D341Med (cell line): ENCODE measurements at places on chromosomes 4 and X.

DNA sequence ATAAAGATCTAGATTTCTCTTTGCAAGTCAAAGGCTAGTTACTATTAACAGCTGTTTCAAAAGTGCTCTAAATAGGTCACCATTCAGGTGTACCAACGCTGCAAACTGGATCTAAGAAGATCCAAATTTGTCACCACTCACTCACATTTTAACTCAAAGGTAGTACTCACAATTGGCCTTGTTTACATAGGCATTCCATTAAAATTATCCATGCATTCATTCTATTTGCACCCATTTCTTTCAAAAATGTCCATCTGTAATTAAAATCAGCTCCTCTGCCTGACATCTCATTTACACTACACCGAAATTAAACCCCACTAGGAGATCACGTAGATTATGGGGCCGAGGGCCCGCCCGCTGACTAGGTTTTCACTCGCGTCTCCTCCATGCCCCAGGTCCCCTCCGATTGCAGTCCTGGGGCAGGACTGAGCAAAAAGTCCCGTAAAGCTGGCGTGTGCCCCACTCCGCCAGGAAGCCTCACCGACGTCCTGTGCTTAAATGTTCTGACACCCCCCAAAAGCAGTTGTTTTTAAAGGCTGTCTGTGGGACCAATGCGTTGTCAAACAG is 1.3 kb upstream of the ING2 start:
- peak; percentile 57 for DNase-seq

DNA sequence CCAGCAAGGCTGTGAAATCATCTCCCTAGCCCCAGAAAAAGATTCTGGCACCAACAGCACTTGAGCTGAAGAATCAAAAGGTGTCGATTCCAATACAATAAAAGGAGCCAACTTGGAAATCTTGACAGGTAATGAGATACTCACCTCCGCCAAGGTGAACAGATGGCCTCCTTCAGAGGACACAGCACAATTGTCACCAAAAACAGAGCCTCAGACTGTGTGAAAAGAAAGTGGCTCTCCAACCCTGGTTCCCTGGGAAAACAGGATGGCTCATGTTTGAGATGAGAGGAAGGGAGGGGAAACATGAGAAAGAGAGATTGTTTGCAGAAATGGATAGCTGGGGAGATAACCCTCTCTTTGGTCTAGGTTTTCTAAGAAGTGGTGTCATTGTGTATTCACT is 168.9 kb downstream of the HS3ST1 start:
- DNase-seq, result no peak

GRCh38 chrX:28659269-28659668 is 72.0 kb downstream of the IL1RAPL1 start:
- DNase-seq, result peak; percentile 5

DNA sequence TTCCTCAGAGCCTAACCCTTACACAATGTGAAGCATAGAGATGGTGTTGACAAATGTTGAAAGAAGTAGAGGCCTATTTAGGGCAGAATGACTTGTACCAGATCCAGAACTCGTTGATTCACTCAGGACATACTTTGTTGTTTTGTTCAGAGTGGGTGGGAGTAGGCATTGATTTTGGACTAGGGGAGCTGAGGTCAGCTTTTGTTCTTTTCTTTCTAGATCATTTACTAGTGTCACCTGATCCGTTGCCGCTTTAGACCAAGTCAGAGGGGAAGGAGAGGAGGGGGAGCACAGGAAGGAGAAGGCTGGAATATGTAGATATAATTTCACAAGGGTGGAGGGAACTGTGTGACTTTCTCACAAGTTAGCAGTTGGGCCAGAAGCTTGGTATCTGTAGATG is 282.4 kb upstream of the GPC4 start:
- DNase-seq, result no peak

GRCh38 chr4:123770884-123771283 is 374.3 kb downstream of the SPRY1 start:
- DNase-seq, result no peak

- no peak for DNase-seq
These were observed 832 bp downstream of the EGFL6 start for GRCh38 chrX:13570261-13570605.

GRCh38 chr4:53804719-53805118 is 213.4 kb upstream of the LNX1 start:
- peak; percentile 39 for DNase-seq

DNA sequence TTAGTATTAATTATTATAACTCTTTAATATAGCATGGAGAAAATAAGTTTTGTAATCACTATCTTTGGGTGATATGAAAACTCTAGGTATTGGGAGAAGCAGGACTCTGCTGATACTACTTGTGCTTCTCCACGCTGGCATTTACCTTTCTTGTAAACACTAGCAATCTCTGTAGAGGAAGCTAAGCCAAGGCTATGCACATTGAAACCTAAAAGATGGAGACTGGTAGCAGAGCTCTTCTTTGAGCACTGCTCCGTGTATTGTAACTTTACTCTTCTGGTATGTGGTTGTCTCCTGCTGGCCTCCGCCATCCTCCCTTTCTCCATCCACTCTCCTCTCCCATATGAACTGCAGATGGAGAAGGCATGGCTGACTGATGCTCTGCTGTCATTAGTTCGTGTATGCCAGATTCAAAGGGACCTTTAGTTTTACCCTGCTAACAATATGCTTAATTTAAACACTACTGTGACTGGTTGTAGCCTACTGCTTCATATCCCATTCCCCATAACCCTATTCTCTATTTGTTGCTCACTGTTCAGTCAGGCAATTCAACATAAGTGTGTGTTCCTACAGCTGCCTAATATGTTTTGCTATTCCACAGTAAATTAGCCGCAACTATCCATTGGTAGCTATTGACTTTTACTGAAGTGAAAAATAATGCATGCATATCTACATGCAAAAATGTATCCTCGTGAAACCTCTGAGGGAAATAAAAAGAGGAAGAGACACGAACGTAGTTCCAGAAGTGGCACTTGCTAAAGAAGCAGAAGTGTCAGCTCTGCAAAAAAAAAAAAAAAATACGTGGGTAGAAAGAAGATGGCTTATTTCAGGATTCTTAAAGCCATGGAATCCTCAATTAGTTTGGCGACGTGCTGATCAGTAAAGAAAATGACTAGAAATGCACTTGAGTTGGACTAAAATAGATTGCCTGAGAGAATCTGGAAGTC is 55.6 kb upstream of the CCSER1 start:
- no peak for DNase-seq

DNA sequence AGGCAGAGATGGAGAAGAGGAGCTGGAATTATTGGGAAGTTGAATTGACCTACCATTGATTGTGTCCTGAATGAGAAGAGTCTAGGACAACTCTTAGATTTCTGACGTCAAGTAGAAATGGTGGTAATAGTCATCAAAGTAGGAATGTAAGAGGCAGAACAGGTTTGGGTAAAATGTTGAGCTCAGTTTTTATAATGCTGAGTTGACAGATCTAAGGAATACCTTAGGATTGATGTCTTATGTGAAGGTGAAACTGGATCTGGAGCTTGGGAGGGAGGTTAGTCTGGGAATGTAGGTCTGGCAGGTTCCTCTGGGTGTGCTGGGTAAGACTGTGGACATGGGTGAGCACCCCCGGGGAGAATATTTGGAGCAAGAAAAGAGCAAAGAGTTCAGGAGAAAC is 31.9 kb downstream of the JADE1 start:
- no peak for DNase-seq

DNA sequence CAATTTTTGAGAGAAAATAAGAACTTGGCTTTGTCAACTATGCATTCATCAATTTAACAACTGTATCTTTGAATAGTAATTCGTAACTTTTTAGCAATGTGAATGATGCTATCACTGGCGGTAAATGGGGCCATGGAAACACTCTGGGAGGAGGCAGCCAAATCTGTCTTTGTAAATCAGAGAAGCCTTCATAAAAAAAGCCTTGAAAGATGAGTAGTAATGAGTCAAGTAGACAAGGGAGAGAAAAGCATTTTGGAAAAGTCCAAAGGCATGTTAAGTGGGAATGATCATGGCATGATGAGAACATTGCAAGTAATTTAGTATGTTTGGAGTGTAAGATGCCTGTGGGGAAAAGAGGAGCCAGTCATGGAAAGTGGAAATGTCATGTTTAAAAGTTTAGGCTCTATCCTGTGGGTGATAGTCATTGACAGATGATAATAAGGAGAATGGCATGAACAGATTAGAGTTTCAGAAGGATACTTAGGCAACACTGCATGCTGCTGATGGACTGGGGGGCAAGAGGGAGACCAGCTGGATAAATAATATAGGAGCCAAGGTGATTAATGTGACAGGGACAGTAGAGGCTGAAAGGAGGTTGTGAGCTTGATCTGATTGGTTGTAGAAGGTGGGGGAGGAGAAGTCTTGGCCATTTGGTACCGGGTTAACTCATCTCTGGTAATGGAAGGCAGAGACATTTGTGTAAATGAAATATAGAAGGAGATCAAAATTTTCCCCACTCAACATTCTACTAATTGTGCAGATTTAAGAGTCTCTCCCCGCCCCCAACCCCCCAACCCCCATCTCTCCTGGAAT is 16.3 kb downstream of the SPRY1 start:
- no peak for DNase-seq

DNA sequence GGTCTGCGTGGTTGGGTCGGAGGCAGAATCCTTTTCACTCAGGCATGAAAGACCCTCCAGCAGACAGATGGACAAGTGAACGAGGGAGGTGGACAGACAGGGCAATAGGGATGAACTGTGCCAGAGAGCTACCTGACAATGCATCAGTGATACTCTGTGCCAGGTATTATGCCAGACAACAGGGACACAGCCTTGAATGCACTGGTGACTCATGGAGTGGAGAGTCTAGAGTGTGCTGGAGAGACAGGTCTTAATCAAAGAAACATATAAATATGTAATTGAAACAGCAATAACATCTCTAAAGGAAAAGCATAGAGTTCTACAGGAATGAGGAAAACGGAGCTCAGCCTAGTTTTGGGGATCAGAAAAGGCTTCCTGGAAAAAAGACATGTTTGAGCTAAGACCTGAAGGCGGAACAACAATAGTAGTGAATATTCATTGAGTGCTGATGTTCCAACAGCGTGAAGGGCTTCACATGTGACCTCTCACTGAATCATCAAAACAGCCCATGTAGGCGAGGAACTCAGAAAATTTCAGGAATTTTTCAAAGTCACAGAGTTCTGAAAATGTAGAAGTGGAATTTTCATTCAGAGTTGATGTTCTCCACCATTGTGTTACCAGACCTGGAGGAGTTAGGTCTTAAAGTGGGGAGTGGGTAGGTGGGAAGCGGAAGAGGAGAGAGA is 20.0 kb upstream of the FGFBP2 start:
- DNase-seq, result no peak

GRCh38 chr4:113440371-113440770 is 321.2 kb downstream of the CAMK2D start:
- no peak for DNase-seq

- no peak for DNase-seq
These were observed 157.7 kb downstream of the AFAP1 start for GRCh38 chr4:7781993-7782392.

DNA sequence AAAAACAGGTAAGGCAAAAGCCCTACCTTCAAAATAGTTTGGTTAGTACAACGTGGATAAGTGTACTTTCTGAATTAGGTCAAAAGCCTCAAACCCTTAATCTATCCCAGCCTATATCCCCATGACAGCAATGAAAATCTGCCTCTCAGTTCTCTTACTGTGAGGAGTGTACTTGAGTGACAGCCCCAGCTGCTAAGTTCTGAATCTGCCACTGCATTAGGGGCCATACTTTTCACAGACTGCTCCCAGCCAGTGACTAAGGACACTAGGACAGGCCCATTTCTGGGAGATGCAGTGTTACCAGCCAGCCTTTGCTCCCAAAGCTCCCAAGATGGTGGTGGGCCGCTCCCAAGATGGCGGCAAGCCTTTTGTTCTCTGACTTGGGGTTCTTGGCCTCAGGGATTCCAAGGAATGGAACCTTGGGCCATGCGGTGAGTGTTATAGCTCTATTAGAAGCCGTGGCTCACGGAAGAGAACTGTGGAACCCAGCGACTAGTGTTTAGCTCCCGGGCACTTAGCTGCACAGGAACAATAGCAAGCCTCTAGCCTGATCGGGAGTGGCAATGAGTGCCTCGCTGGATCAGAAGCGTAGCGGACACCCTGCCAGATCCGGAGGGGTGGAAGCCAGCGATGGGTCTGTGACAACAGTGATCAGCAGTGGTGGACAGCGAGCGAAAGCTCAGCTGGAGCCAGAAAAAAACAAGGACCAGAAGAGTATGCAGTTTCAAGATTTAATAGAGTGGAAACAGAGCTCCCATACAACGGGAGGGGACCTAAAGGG is 175.6 kb upstream of the NRK start:
- no peak for DNase-seq

DNA sequence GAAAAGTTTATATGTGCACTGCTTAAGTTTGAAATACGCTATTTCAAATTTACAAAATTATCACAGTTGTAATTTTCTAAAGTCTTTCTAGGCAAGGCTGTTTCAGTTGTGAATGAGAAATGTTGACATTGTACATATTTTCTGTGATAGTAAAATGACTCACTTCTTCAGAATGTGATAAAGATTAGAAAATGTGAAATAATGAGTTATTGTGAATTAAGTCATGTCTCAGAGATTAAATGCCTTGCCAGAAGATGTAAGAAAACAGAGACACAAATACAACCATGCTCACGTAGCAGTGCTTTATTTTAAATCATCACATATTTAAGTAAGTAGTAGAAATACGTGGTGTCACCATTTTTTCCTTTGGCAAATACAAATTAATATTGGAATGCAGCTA is 768 bp downstream of the CLCN4 start:
- no peak for DNase-seq

DNA sequence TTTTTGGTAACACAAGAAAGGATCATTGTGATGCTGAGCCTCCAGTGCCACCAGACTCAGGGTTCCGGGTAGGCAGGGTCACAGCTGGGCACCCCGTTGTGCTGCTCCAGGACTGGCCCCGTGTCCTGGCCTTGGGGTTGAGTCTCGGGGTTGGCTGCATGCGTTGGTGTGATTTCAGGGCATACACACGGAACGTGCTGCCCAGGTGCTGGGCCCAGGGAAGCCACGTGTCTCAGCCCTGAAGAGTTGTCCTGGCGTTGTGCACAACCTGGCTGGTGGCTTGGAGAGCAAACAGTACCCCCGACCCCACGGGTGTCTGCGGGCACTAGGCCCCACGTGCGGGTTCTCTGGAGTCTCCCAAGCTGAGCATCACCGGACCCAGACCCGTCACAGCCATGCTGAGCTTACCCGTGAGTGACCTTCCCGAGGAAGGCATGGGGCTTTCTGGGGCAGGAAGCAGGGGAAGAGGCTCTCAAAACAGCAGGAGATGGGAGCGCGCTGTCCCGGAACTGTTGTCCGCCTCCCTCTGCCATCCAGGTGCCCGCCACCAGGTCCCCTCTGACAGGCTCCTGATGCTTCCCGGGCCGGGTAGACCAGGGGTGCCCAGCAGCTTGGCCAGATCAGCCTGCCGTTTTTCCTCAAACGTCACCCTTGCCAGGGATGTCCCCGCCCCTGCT is 66.1 kb upstream of the ENPP6 start:
- no peak for DNase-seq

GRCh38 chr4:113618205-113618604 is 143.3 kb downstream of the CAMK2D start:
- DNase-seq, result no peak
